ENCODE measurements at places on chromosomes 6 and 20.
A peak's percentile ranks its signal among the peaks of the same experiment; 100 is the strongest.

- no peak for DNase-seq
These were observed 4.7 kb downstream of the NAA20 start for GRCh38 chr20:20021835-20022234.

DNA sequence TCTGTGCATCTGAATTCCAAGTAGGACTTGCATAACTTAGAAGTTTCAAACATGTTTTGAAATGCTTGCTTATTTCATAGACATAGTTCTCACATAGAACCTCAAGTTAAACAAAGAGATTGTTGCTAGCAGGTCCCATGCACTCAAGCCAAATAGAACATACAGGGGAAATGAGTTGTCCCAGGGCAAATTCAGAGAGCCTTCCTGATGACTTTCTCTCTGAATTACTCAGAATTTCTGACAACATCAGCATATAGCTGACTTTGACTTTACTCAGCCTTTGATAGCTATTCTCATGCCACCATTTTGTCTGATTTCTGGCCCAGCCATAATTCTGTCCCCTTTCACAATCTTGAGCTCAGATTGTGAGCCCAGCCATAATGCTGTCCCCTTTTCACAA is 333.2 kb upstream of the PLCB4 start:
- DNase-seq: no peak

GRCh38 chr6:108030211-108030610 is 44.3 kb downstream of the OSTM1 start:
- no peak for DNase-seq

- no peak for DNase-seq
These were observed 25.8 kb downstream of the PRL start for GRCh38 chr6:22271081-22271480.

DNA sequence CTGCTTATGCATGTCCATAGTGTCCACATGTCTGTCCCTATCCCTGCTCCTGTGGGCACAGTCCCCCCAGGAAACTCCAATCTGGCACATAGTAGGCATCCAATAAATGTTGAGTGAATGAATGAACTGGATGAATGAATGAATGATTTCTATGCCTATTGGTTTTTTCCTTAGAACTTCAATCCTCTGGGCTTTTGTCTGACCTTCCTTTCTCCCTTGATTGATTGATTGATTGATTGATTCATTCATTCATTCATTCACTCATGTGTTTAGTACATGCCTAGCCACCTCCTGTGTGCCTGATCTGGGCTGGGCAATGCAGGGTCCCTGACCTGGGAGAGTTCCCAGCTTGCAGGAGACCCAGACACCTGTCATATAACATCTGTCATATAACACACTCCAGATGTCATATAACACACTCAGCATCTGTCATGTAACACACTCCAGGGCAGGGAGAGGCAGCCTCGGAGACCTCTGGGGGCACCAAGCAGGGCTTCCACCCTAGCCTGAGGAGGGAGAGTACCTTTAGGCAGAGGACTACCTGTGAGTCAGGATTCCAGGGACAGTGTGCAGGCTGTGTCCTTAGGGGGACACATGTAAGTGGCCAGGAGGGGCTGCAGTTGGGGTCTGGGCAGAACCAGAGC is 17.9 kb downstream of the VSTM2L start:
- DNase-seq: no peak

DNA sequence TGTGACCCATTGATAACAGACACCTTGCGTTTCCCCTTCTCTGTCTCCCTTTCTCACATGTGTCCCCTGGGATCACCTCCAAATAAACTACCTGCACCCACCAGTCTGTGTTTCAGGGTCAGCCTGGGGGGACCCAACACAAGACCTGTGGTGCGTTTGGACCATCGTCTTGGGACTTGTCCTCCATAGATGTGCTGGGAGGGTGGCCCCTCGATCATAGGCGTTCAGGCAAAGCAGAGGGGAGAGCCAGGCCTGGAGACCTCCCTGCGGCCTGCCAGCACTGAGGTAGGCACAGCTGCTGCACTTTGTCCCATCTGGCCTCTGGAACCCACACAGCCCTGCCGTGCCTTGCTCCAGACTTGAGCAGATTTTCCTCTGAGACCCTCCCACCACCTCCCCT is 18.1 kb downstream of the CST9 start:
- DNase-seq: no peak

DNA sequence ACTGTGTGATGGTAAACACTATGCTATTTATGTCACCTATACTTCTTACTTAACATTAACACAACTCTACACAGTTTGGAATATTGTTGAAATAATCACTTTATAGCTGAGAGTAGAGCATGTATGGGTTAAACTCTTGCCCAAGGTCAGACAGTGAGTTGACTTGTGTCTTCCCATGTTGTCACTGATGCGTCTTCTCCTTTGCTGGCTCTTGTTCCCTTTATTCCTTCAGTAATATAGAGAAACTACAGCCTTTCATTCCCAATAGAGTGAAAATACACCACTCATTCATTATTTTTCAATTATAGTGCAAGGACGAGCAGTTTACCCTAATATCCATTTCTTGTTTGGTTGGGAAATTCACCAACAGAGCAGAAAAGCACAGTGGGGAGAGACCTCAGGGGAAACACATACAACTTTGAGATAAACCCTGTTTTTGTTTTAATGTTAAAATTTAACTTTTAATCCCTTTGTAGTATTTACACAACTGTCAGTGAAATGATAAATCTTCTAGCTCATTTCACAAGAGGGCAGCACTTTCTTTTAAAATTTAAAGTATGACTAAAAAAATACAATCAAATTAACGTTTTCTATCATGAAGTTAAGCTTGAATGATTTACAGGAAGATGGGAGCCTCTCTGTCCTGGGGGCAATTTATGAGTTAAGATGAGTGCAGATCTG is 363.0 kb downstream of the UTRN start:
- DNase-seq: no peak

DNA sequence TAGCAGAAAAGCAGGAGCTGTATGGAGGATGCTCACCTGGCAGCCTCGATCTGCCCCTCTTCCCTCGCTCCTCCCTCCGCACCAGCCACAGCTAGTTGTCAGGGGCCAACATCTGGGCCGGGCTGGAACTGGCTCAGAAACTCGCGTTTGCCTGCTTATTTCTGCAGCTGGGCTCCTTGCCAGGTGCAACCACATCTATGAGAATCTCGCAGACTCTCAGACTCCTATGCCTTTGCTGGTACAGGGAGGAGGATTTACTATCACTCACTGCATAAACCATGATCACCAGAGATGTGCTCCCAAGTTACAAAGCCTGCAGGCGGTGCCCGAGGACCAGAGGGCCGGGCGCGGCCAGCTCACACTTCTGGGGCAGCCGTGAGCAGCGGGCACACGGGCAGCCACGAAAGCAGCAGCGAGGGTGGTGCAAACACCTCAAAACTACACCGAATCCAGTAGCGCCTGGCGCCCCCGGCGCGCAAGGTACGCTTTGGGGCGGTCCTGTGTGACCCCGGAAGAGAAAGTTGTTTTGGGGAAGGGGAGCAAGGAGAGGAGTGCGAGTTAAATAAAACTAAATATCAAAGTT is 577 bp upstream of the LRRC1 start:
- peak; percentile 86 for DNase-seq

- no peak for DNase-seq
These were observed 38.8 kb downstream of the SESN1 start for GRCh38 chr6:109055771-109056235.

GRCh38 chr6:114075300-114075699 is 104.4 kb upstream of the HDAC2 start:
- DNase-seq: no peak

DNA sequence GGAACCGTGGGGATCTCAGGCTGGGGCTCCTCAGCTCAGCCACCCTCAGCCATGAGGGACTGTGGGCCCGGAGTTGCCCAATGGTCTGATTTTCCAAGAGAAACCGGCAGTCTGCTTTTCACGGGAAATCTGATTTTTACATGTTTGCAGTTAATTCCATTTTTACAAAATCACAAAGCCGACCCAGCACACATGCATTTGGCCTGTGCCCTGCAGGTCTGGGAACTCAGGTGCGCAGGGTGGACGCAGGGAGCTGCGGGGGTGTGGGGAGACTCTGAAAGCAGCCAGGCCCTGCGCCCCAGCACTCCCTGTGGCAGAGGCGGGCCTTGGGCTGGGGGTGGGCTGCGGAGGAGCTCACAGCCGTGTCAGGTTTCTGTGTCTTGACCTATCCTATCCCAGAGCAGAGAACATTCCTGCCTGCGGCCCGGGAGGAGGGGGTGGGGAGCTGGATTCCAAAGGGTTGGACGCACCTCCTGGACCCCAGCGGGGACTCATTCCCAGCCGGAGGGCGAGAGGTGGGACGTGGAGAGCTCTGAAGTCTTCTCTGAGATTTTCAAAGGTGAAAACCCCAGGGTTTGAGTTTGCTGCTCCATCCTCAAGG is 60.6 kb downstream of the ADNP start:
- DNase-seq: no peak

DNA sequence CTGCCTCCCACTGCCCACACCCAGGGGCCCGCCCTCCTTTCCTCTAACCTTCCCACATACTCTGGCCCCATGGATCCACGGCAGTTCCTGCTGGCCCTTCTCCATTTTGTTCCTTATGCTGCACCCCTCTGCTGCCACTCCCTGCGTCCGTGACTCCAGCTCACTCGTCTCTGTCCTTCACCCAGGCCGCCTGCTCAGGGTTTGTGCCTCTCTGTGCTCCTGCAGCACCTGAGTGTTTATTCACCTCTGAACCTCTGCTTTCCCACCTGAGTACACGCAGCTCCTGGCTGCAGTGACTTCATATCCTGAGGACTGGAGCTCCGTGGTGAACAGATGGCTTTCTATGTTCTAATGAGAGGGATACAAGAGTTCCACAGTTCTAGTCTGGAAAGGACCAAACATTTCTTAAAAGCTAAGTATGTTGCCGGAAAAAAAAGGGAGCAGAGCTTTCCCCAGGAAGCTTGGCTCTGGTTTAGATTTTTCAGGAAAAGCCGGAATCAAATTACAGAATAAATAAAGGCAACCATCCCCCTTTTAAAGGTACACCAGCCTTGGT is 1.5 kb upstream of the GNRH2 start:
- DNase-seq: no peak

DNA sequence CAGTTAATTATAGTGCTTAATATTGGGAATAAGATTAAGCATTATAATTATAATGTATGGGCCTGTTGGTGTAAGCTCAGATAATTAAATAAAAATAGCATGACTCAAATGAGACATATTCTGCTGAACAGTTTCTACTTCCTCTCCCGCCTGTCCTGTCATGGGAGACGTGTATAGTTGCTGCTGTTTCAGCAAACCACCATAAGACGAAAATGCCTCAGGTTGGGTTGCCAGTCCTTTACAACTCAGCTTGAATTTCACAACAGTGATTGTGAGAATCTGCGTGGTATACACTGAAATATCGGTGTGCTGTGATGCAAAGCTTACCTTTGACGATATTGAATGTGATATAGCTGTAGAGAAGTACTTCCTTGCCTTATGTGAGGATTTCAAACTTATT is 99.5 kb downstream of the POPDC3 start:
- DNase-seq: no peak
